ENCODE measurements at places on chromosomes 1 and 21.

GRCh38 chr1:237975376-237975775 lies 84.7 kb upstream of the ZP4 start:
- no peaks in the 10 kb centered on the region for H3K4me1 ChIP-seq
- no peak overlapping the region for H3K4me3 ChIP-seq
- no peaks in the 10 kb centered on the region for H3K36me3 ChIP-seq
- H3K27me3 ChIP-seq = no peaks in the 10 kb centered on the region

DNA sequence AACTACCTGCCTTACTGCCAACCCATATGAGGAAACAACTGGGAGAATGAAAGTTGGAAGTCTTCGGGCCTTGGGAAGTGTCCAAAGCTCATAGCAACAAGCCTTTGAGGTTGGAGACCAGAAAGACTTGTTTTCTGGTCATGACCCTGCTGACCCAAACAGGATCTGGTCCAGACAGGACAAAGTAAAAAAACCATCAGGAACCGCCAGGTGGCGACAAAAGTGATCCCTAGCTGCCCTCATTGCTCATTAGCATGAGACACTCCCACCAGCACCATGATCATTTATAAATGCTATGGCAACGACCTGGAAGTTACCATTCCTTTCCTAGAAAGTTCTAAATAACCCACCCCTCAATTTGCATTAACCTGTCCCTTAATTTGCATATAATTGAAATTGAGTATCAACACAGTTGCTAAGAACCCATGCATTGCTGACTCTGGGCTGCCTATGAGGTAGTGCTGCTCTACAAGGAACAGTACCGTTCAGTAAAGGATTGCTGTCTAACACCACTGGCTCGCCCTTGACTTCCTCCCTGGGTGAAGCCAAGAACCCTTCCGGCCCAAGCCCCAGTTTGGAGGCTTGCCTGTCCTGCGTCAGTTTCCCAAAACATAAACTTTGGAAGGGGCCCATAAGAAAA lies 89.0 kb downstream of the URB2 start:
- H3K27ac ChIP-seq = no peak overlapping the region
- DNase-seq = peak; percentile 48

DNA sequence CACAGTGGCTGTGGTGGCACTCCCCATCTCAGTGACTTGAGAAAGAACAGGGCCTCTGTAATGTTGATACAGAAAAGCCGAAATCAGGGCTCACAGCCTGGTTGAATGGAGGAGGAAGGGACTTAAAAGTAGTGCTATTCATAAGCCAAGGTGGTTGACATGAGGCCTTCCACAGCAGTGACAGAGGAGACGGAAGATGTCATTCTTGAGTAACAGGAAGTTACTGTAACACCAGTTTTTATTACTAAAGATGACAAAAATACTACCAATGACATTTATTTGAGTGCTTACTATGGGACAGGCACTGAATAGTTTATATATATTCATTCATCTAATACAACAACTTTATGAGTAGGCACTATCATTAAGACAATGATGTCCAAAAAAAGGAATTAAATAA lies 52.8 kb upstream of the GNG12 start:
- no peak for DNase-seq
- H3K4me1 ChIP-seq = no peaks in the 10 kb centered on the region
- no peaks in the 10 kb centered on the region for H3K27me3 ChIP-seq
- H3K4me3 ChIP-seq = no peak overlapping the region

- no peaks in the 10 kb centered on the region for H3K36me3 ChIP-seq
- no peaks in the 10 kb centered on the region for H3K27me3 ChIP-seq
- no peaks in the 10 kb centered on the region for H3K4me1 ChIP-seq
- no peak for DNase-seq
- H3K4me3 ChIP-seq = no peak overlapping the region
- H3K27ac ChIP-seq = no peak overlapping the region
Observed at GRCh38 chr1:76687307-76688175, 179.7 kb upstream of the ST6GALNAC5 start.

DNA sequence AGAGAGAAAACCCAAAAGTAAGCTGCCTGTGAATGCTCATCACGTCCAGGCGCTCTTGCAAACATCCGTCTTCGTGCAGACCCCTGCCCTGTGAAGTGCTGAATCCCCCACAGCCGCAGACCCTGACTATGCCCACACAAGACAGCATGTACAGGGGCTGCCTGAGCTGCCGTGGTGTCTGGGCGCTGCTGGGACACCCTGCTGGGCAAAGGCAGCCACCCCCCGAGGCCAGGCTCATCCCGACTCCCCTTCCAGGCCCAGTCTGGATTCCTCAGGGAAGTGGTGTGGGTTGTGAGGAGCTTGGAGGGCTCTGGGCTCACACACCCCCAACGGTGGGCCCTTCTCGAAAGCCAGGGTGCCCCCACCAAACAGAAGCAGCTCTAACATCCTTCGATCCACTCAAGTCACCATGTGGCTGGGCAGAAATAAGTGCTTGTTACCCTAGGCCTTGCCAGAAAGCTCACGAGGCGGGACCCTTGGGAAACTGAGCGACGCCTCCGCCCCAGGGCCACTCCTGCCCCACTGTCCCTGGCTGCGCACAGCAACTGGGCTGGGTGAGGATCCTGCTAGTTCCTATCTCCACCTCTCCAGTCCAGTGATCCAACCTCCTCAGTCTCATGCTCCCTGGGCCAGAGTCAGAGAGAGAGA lies 4.8 kb upstream of the WNT9A start:
- H3K27ac ChIP-seq = no peak overlapping the region
- H3K27me3 ChIP-seq = peaks cover 65% of the 10 kb centered on the region
- no peaks in the 10 kb centered on the region for H3K36me3 ChIP-seq

GRCh38 chr1:43349594-43350306 lies 9.0 kb upstream of the CDC20 start:
- H3K4me3 ChIP-seq = peak overlapping the region; percentile 53
- no peak for DNase-seq
- peaks cover 28% of the 10 kb centered on the region for H3K4me1 ChIP-seq

GRCh38 chr1:237568955-237569354 lies 321.8 kb downstream of the ZP4 start:
- no peaks in the 10 kb centered on the region for H3K27me3 ChIP-seq
- no peak for DNase-seq
- H3K4me3 ChIP-seq = no peak overlapping the region
- no peak overlapping the region for H3K27ac ChIP-seq
- no peaks in the 10 kb centered on the region for H3K36me3 ChIP-seq

DNA sequence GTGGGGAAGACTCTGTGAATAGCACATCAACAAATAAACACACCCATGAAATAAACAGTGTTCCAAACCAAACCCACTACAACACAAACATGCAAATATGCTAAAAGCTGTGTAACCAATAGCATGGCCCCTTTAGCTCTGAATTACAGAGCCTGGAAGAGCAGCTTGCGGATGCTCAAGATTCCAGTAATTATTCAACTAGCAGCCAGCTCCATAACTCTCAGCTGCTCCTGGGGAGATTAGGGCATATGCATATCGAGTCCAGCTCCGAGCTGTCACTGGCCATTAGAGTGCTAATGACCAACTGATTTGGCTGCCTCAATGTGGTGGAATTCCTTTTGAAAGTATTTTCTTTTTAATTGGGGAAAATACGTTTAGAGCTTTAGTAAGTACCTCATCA lies 207.1 kb downstream of the HHAT start:
- no peaks in the 10 kb centered on the region for H3K4me1 ChIP-seq
- no peak for DNase-seq
- H3K27me3 ChIP-seq = no peaks in the 10 kb centered on the region
- H3K27ac ChIP-seq = no peak overlapping the region
- no peak overlapping the region for H3K4me3 ChIP-seq

GRCh38 chr1:209884249-209884648 lies 53.8 kb upstream of the SYT14 start:
- DNase-seq = no peak
- no peaks in the 10 kb centered on the region for H3K4me1 ChIP-seq
- no peak overlapping the region for H3K4me3 ChIP-seq
- H3K27me3 ChIP-seq = no peaks in the 10 kb centered on the region
- no peak overlapping the region for H3K27ac ChIP-seq

- DNase-seq = no peak
- H3K4me1 ChIP-seq = peaks cover 9% of the 10 kb centered on the region
- H3K27me3 ChIP-seq = no peaks in the 10 kb centered on the region
- no peak overlapping the region for H3K27ac ChIP-seq
- no peaks in the 10 kb centered on the region for H3K36me3 ChIP-seq
- no peak overlapping the region for H3K4me3 ChIP-seq
Observed at GRCh38 chr1:203039609-203040512, 13.6 kb downstream of the PPFIA4 start.

GRCh38 chr1:178470411-178470960 lies 26.3 kb downstream of the CLEC20A start:
- no peak overlapping the region for H3K27ac ChIP-seq
- H3K4me1 ChIP-seq = no peaks in the 10 kb centered on the region
- H3K36me3 ChIP-seq = no peaks in the 10 kb centered on the region
- no peak overlapping the region for H3K4me3 ChIP-seq
- peak; percentile 41 for DNase-seq

- H3K27me3 ChIP-seq = no peaks in the 10 kb centered on the region
Observed at GRCh38 chr1:232620356-232620969, 9.5 kb downstream of the SIPA1L2 start.

GRCh38 chr1:210598135-210598652 lies 269.5 kb downstream of the HHAT start:
- peaks cover 3% of the 10 kb centered on the region for H3K4me1 ChIP-seq
- H3K27me3 ChIP-seq = no peaks in the 10 kb centered on the region
- H3K27ac ChIP-seq = peak overlapping the region; percentile 46
- DNase-seq = peak; percentile 43
- no peak overlapping the region for H3K4me3 ChIP-seq

GRCh38 chr1:22207511-22208267 lies 64.8 kb upstream of the WNT4 start:
- no peaks in the 10 kb centered on the region for H3K36me3 ChIP-seq
- H3K27ac ChIP-seq = no peak overlapping the region
- DNase-seq = no peak
- no peak overlapping the region for H3K4me3 ChIP-seq

DNA sequence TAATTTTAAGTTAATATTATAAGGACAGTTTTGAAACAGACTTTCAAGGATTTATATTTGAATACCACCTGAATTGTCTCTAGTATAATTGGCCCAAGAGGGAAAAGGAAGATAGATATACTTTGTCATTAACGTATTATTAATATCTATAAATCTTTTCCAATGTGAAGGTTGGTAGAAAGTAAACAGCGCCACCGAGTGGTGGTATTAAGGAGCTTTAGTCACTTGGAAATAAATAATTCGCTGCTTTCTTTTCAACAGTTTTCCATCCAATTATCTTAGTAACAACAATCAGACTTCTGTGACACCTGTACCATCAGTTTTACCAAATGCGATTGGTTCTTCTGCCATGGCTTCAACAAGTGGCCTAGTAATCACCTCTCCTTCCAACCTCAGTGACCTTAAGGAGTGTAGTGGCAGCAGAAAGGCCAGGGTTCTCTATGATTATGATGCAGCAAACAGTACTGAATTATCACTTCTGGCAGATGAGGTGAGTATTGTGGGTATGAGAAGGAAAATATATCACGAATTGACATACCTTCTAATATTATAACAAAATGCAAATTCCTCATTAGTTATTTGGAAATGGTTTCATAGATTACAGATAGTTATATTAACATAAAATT lies 37.7 kb downstream of the SH3GLB1 start:
- no peak overlapping the region for H3K27ac ChIP-seq
- H3K4me1 ChIP-seq = no peaks in the 10 kb centered on the region
- H3K4me3 ChIP-seq = no peak overlapping the region
- peak; percentile 20 for DNase-seq
